ENCODE measurements at places on chromosomes 1 and 21. TPM values are rescaled to one million over a fixed set of nuclear protein-coding genes. Genes with fewer than 3 reads are reported as not detected.

The ZMYM4 gene
- 72.8 TPM for polyA plus RNA-seq

The HSD11B1 gene
- 0.23 TPM for polyA plus RNA-seq

The ACTL8 gene
- not detected for polyA plus RNA-seq

The CD5L gene
- polyA plus RNA-seq, result not detected

The TRIM17 gene
- polyA plus RNA-seq, result 14.0 TPM

The TMEM125 gene
- polyA plus RNA-seq, result 15.5 TPM

The NR5A2 gene
- 1.8 TPM for polyA plus RNA-seq

- no peak for DNase-seq
These were observed 43.9 kb upstream of the PWP2 start for GRCh38 chr21:44063151-44063912.

DNA sequence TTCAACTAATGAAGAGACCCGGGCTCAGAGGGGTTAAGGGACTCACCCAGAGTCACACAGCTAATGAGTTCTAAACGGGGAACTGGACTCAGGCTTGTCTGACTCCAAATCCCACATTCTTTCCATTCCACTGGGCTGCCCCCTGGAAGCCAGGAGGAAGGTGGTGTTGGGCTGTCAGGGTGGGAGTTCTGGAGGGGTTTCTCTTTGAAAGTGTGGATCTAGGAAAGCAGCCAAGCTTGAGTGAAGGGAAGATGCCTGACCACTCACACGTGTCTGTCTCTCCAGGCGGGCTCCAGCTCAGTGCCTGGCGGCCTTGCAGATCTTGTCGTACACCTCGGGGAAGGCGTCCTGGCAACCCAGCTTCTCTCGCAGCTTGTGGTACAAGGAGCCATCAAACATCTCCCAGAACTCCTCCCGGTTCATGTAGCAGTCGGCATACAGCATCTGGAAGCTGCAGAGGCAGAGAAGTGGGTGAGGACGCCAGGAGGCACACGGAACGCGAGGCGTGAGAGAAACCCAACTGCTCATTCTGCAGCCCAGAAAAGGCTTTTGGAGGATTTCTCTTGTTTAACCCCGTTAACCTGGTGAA lies 35.0 kb downstream of the DHCR24 start:
- DNase-seq, result no peak

GRCh38 chr1:179776831-179777230 lies 33.7 kb downstream of the FAM163A start:
- DNase-seq, result no peak

- no peak for DNase-seq
These were observed 29.6 kb upstream of the AGL start for GRCh38 chr1:99820546-99820945.

DNA sequence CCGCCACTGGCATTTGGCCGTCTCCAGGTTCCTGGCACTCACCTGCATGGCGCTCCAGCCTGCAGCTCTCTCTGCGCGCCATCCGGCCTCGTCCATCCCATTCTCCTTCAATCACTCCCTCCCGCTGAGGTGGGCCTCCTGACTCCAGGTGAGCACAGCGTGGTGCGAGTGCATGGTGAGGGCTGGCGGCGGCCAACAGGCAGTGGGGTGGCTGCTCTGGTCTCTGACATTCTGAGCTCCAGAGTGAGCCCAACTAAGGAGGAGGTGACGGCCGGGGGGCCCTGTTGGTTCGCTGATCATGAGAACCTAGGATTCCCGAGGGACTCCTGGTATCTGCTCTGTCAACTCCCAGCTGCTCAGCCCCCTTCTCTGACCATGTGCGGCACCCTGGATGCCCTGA lies 130.4 kb downstream of the AJAP1 start:
- no peak for DNase-seq

DNA sequence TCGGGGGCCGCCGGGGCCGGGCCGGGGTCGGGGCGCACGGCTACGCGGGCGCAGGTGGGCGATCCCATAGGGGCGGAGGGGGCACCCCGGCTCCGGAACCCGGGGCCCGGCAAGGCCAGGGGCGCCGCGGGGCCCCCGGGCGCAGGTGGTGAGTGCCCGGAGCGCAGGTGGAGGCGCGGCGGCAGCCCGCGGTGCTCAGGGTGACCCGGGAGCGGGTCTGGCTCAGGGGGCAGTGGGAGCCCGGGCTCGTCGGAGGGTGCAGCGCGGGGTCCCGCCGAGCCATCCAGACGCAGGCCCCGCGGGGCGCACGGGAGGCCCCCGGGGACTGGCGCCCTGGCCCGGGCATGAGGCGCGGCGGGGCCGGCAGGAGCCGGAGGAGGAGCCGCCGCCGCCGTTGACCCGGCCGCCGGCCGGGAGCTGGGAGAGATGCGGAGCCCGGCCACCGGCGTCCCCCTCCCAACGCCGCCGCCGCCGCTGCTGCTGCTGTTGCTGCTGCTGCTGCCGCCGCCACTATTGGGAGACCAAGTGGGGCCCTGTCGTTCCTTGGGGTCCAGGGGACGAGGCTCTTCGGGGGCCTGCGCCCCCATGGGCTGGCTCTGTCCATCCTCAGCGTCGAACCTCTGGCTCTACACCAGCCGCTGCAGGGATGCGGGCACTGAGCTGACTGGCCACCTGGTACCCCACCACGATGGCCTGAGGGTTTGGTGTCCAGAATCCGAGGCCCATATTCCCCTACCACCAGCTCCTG lies 489 bp downstream of the CELSR2 start:
- no peak for DNase-seq

DNA sequence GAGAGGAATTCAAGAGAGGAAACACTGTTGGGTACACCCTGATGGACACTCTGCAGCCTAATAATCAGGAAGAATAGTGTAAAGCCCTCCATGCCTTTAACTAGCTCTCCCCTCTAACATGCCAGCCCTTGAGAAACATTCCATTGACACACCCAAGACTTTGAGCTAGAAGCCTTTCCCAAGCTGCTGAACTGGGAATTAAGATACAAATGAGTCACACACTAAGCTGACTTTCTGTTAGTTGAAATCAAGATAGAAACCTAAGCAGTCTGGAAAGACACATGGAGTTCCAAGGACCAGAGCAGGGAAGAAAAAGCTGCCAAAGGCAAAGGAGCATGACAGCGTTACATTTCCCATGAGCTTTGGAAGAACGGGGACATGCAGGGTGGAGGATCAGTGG lies 380.8 kb downstream of the NPHP4 start:
- DNase-seq, result no peak

GRCh38 chr21:42039470-42039901 lies 29.3 kb upstream of the ZBTB21 start:
- DNase-seq, result no peak

- DNase-seq, result no peak
These were observed 551.3 kb downstream of the KCNT2 start for GRCh38 chr1:196056966-196057365.

DNA sequence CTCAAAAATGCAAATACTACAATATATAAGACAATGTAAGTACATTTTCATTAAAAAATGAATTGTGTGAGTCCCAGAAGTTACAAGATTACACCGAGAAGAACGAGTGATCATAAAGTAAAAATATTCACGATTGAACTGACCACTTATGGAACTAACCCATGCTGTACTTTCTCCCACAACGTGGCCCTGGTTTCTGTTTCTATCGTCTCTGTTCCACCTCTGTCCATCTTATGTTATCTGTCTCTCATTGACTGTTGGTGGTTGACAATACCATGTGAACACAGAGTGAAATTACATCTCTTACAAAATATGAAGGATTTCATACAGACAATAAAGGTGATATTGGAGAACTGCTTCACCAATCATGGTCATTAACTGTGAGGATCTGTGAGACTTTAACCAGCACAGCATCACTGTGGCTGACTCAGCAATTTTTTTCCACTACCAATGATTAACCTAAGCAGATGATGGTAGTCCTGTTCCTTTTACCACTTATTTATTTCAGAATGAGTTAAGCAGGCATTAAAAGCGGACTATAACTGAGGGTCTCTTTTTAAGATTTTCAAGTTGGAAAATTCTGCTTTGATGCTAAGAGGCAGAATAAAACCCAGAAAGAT lies 165.1 kb downstream of the TGFB2 start:
- no peak for DNase-seq

GRCh38 chr1:234253732-234254131 lies 119.5 kb upstream of the COA6 start:
- no peak for DNase-seq

All from left renal cortex interstitium (tissue), 4 donors.